ENCODE measurements at places on chromosomes 1 and 21. TPM values are rescaled to one million over a fixed set of nuclear protein-coding genes. Genes with fewer than 3 reads are reported as not detected.

DNA sequence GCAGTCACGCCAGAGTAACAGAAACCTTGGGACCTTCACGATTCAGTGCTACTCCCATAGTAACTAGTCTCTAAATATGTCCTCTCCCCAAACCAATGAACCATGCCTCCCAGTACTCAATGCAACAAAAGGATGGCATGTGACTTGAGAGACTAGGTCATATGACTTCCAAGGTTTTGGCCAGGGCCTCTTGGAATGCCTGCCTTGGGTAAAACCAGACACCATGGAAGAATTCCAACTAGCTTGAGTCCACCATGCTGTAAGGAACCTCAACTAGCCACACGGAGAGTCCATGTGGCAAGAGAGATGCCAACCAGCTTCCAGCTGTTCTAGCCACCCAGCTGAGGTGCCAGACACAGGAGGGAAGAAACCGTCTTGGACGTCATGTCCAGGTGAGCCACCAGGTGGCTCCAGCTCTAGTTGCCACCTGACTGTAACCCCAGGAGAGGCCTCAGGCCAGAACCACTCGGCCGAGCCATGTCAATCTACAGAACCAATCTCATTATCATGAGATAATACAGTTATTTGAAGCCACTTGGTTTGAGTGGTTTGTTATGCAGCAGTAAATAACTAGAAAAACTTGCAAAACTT is 115.0 kb downstream of the SYF2 start:
- H3K27me3 ChIP-seq = no peaks in the 10 kb centered on the region
- no peaks in the 10 kb centered on the region for H3K4me1 ChIP-seq
- no peak overlapping the region for H3K27ac ChIP-seq
- no peak for DNase-seq

- H3K36me3 ChIP-seq = peaks cover 37% of the 10 kb centered on the region
- no peaks in the 10 kb centered on the region for H3K27me3 ChIP-seq
These were observed 2.5 kb downstream of the S100A11 start for GRCh38 chr1:152034324-152034653.

The ACP6 gene
- total RNA-seq = 1.8 TPM

GRCh38 chr1:27132624-27133023 is 22.3 kb downstream of the SLC9A1 start:
- H3K27ac ChIP-seq = no peak overlapping the region
- no peak for DNase-seq
- H3K27me3 ChIP-seq = no peaks in the 10 kb centered on the region
- no peak overlapping the region for H3K4me3 ChIP-seq
- H3K36me3 ChIP-seq = no peaks in the 10 kb centered on the region

DNA sequence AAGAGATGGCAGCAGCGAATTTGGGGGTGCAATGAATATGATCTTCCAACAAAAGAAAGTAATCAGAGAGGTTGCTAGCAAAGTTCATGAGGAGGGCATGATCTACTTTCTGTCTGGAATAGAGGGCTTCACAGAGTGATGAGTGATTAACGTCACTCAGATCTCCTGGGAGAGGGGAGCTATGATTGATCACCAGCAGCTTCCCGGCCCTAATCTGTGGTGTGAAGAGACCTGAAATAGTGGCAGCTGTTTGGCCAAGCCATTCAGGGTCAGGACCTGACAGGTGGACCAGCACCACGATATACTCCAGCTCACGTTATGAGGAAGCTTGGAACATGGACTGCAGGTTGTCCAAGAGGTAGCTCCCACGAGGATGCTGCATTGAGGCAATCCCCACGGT is 19.9 kb upstream of the TMEM183A start:
- peaks cover 3% of the 10 kb centered on the region for H3K27me3 ChIP-seq
- H3K27ac ChIP-seq = no peak overlapping the region
- H3K36me3 ChIP-seq = no peaks in the 10 kb centered on the region
- no peak for DNase-seq
- no peaks in the 10 kb centered on the region for H3K4me1 ChIP-seq

The SELL gene
- not detected for total RNA-seq

DNA sequence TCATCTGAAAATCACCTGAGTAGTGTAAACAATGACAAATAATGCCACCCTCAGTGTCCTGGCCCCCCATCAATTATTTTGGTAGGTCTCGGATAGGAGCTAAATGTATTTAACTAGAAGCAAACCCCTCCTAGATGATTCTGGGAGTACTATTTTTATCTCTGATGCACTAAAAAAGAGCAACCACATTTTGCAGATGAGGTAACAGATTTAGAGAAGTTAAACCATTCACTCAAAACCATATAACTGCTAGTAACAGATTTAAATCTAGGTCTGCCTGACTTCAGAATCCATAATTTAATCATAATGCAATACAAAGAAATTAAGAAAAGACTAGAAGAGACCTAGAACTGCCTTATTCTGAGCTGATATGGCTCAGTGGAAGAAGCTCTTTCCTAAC is 17.3 kb upstream of the PTCH2 start:
- H3K4me3 ChIP-seq = no peak overlapping the region
- no peaks in the 10 kb centered on the region for H3K27me3 ChIP-seq
- H3K4me1 ChIP-seq = no peaks in the 10 kb centered on the region
- no peak overlapping the region for H3K27ac ChIP-seq
- DNase-seq = no peak

- no peaks in the 10 kb centered on the region for H3K27me3 ChIP-seq
- H3K4me3 ChIP-seq = no peak overlapping the region
- H3K4me1 ChIP-seq = no peaks in the 10 kb centered on the region
- no peak overlapping the region for H3K27ac ChIP-seq
- DNase-seq = no peak
These were observed 154.2 kb upstream of the ZNHIT6 start for GRCh38 chr1:85862456-85862855.

GRCh38 chr1:229370601-229371021 is 27.8 kb upstream of the CCSAP start:
- no peaks in the 10 kb centered on the region for H3K36me3 ChIP-seq
- 0 out of 2 replicates have a peak, but pooled peaks cover 3% of the 10 kb centered on the region for H3K27me3 ChIP-seq
- H3K4me3 ChIP-seq = no peak overlapping the region
- peaks cover 8% of the 10 kb centered on the region for H3K4me1 ChIP-seq
- H3K27ac ChIP-seq = no peak overlapping the region

DNA sequence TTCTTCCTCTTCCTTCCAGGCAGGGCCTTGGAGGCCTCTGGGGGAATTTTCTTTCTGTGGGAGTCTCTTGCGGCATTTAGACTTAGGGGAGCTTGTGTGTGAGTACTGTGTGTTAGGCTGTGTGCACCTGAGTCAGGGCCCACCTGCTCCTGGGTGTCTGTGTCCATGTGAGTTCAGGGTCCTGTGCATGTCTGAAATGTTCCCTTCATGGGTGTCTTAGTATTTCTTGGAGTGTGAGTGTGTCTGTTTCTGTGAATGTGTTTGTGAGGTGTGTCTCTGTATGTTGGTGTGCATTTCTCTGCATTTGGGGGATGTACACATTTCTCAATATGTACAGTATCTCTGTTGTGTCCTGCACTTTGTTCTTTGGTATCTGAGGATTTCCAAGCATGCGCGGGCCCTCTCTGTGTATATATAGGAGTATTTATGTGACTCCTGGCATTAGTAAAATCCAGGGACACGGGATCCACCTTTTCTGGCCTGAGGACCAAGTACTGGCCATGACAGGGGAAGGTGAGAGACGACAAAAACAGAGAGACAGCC is 2.4 kb downstream of the TFAP2E start:
- peaks cover 24% of the 10 kb centered on the region for H3K4me1 ChIP-seq
- H3K27ac ChIP-seq = no peak overlapping the region
- no peak for DNase-seq
- H3K27me3 ChIP-seq = no peaks in the 10 kb centered on the region
- peaks cover 5% of the 10 kb centered on the region for H3K36me3 ChIP-seq

The CLDN19 gene
- total RNA-seq = 0.23 TPM

DNA sequence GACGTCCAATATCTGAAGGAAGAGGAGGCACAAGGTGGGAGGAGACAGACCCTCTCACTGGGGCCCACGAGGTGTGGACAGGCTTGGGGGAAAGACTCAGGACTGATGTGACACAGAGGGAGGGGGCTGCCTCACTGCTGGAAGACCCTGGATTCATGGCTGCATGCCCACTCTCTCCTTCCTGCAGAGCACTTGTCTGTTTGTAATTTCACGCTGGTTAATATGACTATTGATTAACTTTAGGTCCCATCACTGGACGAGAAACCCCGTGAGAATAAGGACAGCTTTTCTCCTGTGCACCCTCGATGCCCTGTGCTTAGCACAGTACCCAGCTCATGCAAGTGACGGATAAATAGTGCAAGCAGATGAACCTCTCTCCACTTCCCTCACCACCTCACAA is 35.1 kb downstream of the CACNA1S start:
- no peak overlapping the region for H3K4me3 ChIP-seq
- no peak for DNase-seq
- H3K27ac ChIP-seq = no peak overlapping the region

- no peak for DNase-seq
- H3K36me3 ChIP-seq = no peaks in the 10 kb centered on the region
- H3K27ac ChIP-seq = no peak overlapping the region
These were observed 46.8 kb upstream of the TARDBP start for GRCh38 chr1:10965546-10966226.

DNA sequence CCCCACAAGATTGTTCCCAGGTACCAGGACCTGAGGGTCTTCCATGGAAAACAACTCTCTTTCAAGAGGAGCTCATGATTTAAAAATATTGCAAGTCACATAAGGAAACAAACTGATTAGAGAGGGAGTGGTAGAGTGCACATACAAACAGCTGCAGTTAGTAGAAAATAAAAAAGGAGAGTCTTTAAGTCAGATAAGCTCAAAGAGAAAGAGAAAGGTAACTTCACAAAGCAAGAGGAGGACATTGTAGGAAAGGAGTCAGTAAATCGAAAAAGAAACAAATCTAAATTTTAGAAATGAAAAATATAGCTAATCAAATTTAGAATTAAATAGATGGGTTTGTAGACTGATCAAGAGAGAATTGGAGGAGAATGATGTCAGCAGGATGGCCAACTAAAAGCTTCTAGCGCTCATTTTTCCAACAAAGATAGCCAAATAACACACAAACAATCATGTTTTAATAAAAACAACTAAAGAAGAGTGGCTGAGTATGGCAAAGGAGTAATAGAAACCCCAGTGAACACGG is 86.1 kb upstream of the CD53 start:
- H3K27ac ChIP-seq = no peak overlapping the region
- H3K4me1 ChIP-seq = no peaks in the 10 kb centered on the region
- no peaks in the 10 kb centered on the region for H3K36me3 ChIP-seq
- DNase-seq = no peak

The CD160 gene
- not detected for total RNA-seq

DNA sequence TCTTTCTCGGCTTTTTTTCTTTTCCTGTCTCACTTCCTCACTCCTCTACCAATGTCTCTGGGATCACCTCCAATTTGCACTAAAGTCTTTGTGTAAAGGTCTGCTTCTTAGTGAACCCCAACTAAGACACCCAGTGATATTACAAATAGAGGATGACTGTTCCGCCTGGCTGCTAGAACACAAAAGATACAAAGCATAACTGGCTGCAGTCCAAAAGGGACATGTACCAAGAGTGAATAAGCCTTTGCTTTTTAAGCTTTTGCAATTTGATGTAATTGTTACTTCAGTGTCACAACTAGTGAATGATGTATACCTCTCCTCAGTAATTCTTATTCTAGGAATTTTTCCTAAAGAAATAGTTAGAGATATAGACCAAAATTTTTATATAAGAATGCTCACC is 82.8 kb upstream of the BEND5 start:
- peaks cover 3% of the 10 kb centered on the region for H3K27me3 ChIP-seq
- DNase-seq = no peak
- H3K27ac ChIP-seq = no peak overlapping the region
- no peak overlapping the region for H3K4me3 ChIP-seq
- H3K4me1 ChIP-seq = no peaks in the 10 kb centered on the region

The PHGDH gene
- 148 TPM for total RNA-seq

The CYP2J2 gene
- 1.9 TPM for total RNA-seq

DNA sequence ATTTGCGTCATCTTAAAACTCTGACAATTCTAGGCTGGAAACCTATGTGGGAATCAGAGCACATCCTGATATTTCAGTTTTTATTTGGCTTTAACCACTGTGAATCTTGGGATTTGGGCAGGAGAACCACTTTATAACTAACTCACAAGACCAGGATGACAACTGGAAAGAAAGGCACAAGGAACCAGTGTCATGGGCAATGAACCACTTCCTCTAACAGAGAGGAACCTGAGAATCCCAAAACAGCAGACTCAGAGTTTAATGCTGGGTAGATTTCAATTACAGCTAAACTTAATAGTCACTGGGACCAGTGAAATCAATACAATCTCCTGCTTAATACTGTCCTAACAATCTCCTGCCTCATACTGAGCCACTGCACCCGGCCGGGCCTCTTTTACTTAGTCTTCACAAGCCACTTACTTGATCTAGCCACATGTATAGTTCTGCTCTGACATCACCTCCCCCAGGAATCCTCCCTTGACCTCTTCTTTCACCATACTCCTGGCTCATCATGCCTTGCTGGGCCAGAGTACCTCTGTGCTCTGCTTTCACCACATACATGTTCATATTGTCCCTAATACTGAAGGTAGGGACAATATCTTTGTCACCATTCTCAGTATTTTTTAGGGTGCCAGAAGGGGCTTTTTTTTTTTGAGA is 20.2 kb upstream of the SLFNL1 start:
- H3K4me1 ChIP-seq = no peaks in the 10 kb centered on the region
- H3K27ac ChIP-seq = no peak overlapping the region
- peaks cover 69% of the 10 kb centered on the region for H3K36me3 ChIP-seq
- no peak for DNase-seq
- no peaks in the 10 kb centered on the region for H3K27me3 ChIP-seq
- H3K4me3 ChIP-seq = no peak overlapping the region

DNA sequence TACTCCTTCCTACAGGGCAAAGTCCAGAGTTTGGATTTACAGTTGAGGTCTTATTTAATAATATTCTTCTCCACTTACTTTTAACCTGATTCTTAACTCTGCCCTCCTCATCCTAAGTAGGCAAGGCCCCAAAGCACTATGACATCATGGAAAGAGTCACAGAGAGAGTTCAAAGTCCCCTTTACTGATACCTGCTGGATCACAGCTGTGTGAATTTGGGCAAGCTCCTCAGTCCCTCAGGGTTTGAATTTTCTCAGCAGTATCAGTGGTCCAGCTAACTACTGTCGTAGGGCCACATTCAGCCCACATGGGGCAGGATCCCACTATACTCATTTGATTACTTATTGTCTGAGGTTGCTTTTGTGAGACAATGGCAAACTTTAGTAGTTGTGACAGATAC is 16.0 kb downstream of the TYW3 start:
- no peak for DNase-seq
- H3K4me3 ChIP-seq = no peak overlapping the region
- no peak overlapping the region for H3K27ac ChIP-seq
- no peaks in the 10 kb centered on the region for H3K4me1 ChIP-seq
- peaks cover 60% of the 10 kb centered on the region for H3K36me3 ChIP-seq

- no peaks in the 10 kb centered on the region for H3K36me3 ChIP-seq
- DNase-seq = peak; percentile 22
- H3K27ac ChIP-seq = peak overlapping the region; percentile 63
- peaks cover 22% of the 10 kb centered on the region for H3K4me1 ChIP-seq
- no peaks in the 10 kb centered on the region for H3K27me3 ChIP-seq
These were observed 365.6 kb upstream of the ST6GALNAC5 start for GRCh38 chr1:76501586-76502219.

GRCh38 chr1:38918568-38918967 is 23.1 kb downstream of the RHBDL2 start:
- H3K4me1 ChIP-seq = no peaks in the 10 kb centered on the region
- no peaks in the 10 kb centered on the region for H3K27me3 ChIP-seq
- peak; percentile 28 for DNase-seq
- H3K4me3 ChIP-seq = no peak overlapping the region

GRCh38 chr1:161287482-161288054 is 22.2 kb downstream of the MPZ start:
- H3K4me3 ChIP-seq = no peak overlapping the region
- no peaks in the 10 kb centered on the region for H3K4me1 ChIP-seq
- no peaks in the 10 kb centered on the region for H3K36me3 ChIP-seq
- H3K27ac ChIP-seq = no peak overlapping the region

Measured in SJCRH30 (cell line).